HTR-8/SVneo (cell line): ENCODE measurements at places on chromosomes 12 and 14.

DNA sequence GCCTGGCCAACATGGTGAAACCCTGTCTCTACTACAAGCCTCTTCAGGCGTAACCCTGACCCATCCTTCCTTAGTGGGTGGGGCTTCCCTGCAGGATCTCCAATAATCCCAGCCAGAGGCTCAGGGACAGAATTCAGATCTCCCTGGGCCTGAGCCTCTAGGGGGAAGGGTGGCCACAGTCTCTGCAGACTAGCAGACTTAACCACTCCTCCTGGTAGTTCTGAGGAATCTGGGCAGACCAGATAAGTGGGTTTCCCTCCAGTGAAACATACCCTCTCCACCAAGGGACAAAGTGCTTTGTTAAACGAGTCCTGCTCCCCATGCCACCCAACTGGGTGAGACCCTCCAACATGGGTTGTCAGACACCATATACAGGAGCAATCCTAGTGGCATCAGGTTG is 36.6 kb upstream of the TRIM9 start:
- DNase-seq, result no peak

DNA sequence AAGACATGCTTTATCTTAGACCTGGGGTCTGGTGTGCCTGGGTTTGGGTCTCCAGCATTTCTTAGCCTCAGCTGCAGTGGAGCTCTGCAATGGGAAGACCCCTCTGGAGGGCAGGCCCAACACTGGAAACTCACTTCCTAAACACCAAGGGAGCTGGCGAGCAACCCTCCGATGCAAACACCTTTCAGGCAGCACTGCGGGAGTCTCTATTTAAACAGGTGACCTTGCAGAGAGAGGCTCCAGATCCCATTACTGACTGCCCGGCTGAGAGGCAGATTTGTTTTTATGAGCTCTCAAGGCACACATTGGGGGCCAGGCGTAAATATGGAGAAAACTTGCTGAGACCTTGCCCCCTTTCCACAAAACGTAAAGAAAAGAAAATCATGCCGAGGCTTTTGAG is 195.5 kb downstream of the PAX9 start:
- DNase-seq, result no peak

DNA sequence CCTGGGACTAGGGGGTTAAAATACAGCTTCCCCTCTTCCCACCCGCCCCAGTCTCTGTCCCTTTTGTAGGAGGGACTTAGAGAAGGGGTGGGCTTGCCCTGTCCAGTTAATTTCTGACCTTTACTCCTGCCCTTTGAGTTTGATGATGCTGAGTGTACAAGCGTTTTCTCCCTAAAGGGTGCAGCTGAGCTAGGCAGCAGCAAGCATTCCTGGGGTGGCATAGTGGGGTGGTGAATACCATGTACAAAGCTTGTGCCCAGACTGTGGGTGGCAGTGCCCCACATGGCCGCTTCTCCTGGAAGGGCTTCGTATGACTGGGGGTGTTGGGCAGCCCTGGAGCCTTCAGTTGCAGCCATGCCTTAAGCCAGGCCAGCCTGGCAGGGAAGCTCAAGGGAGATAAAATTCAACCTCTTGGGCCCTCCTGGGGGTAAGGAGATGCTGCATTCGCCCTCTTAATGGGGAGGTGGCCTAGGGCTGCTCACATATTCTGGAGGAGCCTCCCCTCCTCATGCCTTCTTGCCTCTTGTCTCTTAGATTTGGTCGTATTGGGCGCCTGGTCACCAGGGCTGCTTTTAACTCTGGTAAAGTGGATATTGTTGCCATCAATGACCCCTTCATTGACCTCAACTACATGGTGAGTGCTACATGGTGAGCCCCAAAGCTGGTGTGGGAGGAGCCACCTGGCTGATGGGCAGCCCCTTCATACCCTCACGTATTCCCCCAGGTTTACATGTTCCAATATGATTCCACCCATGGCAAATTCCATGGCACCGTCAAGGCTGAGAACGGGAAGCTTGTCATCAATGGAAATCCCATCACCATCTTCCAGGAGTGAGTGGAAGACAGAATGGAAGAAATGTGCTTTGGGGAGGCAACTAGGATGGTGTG is 1.9 kb downstream of the GAPDH start:
- no peak for DNase-seq

- peak; percentile 46 for DNase-seq
Measured at GRCh38 chr12:65948320-65949008, 124.2 kb downstream of the HMGA2 start.

- no peak for DNase-seq
Measured at GRCh38 chr14:36513451-36514277, 6.4 kb downstream of the NKX2-1 start.

DNA sequence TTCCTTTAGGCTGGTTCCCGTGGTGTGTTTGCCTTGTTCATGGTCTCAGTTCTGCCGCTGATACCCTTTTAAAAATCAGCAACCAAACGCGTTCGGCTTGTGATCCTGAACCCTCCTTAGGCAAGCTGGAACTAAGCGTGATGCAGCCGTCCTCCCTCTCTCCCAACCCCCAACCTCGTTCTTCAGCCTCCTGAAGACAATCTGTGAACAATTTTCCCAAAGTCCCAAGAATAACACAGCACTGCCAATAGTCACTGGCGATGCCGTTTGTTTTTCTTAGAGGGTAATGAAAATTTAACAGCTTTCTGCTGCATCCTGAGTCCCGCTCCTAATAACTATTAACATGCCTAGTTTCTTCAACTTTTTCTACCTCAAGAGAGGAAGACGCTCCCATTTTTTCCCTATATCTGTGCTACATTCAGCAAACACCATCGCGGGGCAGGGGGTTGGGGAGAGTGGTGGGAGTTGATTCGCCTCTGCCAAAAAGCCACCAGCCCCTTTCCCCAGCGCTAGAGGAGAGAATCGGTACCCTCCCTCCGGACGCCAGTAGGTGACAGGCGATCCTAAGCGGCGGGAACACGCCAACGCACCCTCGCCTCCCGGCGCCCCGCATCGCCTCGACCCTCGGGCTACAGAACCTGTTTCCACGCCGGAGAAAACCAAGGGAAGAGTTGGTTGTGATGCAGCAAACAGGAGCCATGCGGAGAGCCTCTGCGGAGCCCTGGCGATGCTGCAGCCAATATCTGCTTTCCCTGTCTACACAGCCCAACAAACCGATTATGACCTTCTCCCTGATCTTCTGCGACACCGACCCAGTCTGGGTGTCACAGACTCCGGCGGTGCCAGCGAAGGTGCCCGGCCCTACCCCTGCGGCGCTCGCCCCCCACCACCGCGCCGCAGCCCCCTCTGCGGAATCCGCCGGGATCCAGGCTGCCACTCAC is 752 bp downstream of the PRICKLE1 start:
- DNase-seq, result no peak

GRCh38 chr12:54138219-54138618 is 50.6 kb downstream of the SMUG1 start:
- no peak for DNase-seq

DNA sequence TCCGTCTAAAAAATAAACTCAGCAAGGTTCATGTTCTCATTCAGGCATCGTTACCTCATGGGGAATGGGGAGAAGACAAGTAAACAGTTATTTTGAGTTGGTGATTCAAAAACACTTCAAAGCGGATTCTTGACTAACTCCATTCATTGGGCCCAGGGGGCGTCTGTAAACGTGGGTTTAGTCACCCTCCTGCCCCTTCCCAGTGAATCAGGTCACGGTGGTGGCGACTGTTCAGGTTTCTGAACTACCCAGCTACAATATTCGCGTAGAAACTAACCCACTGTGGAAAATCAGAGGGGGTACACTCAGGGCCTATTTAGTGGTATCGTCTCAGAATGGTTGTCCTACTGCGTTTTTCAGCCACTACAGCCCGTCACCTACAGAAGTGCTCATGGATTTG is 15.2 kb downstream of the OR6S1 start:
- no peak for DNase-seq

DNA sequence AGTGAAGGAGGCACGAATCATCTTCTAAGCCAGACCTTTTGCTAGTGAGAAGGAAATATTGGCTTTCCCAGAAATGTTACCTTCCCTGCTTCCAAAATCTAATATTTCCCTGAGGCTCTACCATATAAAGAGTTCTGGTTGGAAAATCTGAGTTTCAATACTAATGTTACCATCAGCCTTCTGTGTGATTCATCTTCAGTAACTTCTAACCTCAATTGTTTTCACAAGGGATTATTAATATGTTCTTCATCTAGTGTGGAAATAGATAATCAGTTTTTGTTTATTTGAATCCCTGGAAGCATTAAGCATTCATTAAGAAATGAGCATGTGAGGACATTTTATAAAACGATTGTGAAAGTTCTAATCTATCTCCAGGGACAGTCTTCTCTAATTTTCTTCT is 720.9 kb downstream of the AACS start:
- no peak for DNase-seq

DNA sequence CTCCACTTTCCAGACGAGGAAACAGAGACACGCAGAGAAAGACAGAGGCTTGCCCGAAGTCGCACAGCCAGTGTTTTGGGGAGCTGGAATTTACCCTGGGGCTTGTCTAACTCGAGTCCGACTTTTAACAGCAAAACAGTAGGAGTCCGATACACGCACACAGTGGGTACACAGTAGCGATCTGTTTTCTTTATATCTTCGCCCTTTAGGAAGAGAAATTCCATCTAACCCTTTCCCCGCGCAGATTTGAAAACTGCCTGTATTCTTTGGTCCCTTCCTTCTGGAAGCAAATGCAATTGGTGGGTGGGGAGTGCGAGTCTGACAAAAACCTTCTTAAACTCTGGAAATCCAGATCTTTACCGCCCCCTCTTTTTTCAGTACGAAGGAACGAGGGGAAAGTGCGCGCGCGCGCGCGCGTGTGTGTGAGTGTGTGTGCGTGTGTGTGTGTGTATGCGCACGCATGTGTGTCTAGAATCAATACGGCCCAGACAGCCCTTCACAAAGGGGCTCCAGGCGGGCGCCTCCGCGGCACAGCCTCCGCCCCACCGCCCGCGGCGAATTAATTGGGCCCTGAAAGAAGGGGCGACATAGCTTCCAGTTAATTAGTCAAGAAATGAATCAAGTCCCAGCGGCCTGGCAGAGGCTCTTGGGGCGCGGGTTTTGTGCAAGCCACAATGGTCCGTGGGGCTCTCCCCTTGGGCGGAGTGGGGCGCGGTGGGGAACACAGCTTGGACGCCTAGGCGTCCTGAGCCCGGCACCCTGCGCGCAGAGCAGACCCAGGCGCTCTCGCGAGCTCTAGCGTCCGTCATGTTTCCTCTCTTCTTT is 14.0 kb upstream of the TBX3 start:
- no peak for DNase-seq

DNA sequence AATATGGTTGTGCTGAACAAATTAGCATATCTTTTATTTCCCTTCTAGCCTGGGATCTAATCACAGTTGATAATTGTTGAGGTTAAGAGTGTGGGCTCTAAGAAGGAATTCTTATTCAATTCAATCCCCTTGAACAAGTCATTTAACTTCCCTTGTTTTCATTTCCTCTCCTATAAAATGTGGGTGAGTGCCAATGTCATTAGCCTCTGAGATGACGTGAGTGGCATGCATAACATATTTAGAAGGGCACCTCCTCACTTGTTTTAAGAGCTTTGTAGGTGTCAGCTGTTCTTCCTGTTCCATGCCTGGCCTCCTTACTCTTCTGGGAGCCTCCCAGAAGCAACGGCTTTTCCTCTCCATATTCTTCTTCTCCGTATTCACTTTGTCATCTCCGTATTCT is 155.4 kb upstream of the NEDD1 start:
- DNase-seq, result no peak

GRCh38 chr12:95143621-95144205 is 70.3 kb upstream of the NR2C1 start:
- no peak for DNase-seq

- no peak for DNase-seq
Measured at GRCh38 chr12:52831251-52831650, 2.9 kb downstream of the KRT79 start.

DNA sequence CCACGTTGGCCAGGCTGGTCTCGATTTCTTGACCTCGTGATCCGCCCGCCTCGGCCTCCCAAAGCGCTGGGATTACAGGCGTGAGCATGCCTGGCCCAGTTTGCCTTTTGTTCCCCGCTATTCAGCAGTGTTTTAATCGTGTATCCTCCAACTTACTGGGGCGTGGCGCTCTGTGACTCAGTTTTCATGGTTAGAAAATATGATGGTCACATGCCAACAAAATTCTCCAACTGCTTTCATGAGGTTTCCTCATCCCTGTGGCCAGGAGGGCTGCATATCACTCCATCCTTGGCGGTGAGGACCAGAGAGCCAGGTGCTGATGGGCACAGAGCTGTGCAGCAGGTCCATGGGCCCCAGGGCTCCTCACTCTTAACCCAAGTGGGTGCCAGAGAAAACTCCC is 33.0 kb upstream of the PRMT8 start:
- no peak for DNase-seq

DNA sequence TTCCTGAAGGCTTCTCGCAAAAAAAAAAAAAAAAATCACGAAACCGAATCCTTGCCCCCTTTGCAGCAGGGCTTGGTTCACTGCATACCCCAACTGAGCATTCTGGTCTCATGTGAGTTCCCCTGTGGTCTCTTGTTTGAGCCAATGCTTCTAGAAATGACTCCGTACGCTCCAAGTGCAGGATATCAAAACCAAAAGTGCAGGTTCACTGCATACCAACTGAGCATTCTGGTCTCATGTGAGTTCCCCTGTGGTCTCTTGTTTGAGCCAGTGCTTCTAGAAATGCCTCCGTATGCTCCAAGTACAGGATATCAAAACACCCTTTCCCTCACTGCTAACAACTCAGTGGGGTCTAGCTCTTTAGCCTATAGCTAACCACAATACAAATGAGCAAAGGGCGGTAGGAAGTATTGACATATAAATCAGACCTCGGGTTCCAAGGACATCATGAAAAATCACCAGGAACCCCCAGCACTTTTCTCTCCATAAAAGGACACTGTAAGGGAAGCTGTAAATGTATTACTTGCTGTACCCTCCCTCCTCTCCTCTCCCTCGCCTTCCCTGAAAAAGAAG is 206.3 kb upstream of the NOS1 start:
- no peak for DNase-seq

GRCh38 chr12:104694711-104695110 is 238.0 kb downstream of the CHST11 start:
- no peak for DNase-seq

- DNase-seq, result no peak
Measured at GRCh38 chr12:122205053-122205925, 1.8 kb downstream of the B3GNT4 start.

DNA sequence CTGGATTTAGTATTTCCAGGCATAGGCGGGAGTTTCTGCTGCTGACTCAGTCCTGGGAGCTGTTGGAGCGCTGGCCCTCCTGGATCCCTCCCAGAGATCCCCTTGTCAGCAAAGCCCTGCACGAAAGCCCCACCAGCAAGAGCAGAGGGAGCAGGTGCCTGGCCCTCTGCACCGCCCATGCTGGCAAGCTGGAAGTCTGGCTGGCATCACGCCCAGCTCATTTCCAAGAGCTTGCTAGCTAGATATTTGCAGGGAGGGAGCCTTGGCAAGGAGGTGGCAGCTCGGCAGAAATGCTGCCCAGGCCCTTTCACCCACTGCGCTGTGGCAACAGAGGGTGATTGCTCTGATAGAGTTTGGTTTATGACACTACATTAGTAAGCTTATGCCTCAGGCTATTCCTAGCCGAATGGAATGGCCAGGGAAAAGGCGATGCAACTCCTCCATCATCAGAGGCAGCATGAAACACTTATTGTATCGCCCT is 193.9 kb downstream of the EMP1 start:
- peak; percentile 47 for DNase-seq

- DNase-seq, result no peak
Measured at GRCh38 chr12:101592921-101593320, 1.9 kb upstream of the MYBPC1 start.

GRCh38 chr12:130016194-130016593 is 112.4 kb upstream of the TMEM132D start:
- no peak for DNase-seq

GRCh38 chr12:48050174-48050573 is 45.9 kb upstream of the COL2A1 start:
- DNase-seq, result no peak
